T-helper 1 cell (primary cell): ENCODE measurements at places on chromosomes 7 and 10.

DNA sequence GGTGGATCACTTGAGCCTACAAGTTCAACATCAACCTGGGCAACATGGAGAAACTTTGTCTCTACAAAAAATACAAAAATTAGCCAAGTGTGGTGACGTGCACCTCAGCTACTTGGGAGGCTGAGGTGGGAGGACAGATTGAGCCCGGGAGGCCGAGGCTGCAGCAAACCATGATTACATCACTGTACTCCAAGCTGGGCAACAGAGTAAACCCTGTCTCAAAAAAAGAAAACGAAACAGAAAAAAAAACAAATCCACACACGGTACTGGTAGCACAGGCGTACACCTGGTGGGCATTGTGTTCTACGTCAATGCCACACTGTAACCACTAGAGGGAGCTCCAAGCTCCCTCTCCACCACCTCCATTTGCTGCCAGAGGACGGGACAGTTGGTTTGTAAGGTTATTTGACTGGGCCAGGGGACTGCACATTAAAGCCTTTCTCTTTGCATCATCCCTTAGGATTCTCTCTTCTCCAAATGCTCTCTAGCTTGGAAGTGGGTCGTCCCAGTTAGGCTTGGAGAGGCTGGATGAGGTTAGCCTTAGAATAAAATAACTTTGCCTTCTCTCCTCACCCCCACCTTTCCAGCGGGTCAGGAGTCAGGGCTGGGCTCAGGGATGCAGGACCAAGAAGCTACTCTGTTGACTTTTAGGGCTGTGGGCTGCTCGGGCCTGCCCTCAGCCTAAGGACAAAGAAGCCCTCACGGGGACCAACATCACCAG, 130.8 kb downstream of the SORBS1 start:
- peak; percentile 21 for DNase-seq

DNA sequence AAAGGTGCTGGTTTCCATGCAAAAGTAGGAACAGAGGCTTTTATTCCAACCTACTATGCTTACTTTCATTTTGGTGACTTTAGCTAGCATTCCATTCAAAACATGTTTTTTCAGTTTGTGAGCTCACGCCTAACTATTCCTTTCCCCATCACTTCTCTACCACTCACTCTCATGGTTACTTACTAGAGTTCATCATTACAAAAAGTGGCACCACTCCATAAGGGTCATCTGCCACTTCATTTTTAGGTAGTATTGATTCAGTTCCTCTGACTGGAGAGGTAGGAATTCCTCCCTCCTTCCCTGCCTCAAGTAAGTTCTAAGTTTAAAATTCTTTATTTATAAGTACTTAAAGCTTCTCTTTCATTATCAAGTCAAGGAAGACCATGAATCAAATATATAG, 543.1 kb downstream of the HTR7 start:
- no peak for DNase-seq

DNA sequence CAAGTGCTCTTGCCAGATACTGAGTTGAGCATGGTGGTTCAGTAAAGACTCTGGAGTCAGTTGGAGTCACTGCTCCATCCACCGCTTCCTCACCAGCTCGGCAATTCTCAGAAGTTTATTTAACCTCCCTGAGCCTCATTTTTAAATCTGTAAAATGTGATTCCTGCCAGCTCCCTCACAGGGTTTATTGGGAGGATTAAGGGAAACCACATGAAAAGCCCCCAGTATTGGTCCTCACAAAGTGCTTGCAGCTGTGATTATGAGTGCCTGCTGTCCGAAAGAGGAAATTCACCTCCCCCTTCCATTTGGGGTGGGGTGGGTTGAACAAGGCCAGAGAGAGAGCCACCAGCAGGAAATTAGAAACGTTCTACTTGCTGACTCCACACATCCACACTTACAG, 99.0 kb downstream of the AOAH start:
- DNase-seq, result no peak

DNA sequence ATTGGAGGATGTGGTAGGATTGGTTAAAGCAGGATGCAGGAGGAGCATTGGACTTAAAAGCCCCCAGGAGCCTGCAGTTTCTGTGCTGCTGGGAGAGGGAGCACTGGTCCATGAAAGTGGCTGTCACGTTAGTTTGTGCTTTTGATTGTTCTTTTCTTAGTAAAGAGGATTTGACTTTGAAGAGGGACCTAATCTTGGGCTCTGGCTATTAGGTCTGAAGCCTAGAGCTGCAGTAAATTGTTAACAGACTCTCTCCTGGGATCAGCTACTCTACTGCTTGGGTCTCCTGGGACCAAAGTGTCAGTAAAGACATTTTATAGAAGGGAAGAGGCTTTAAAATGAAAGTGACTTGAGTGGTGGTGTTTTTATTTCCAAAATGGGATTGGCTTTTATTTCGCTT, 3.7 kb downstream of the ZFYVE27 start:
- DNase-seq, result no peak

GRCh38 chr7:94067047-94067446, 62.9 kb upstream of the BET1 start:
- DNase-seq, result no peak

GRCh38 chr7:29557954-29558353, 5.7 kb upstream of the PRR15 start:
- no peak for DNase-seq

- DNase-seq, result no peak
These were observed 11.8 kb downstream of the MMRN2 start for GRCh38 chr10:86945361-86946212.

GRCh38 chr10:84406561-84406960, 78.2 kb downstream of the CCSER2 start:
- no peak for DNase-seq

DNA sequence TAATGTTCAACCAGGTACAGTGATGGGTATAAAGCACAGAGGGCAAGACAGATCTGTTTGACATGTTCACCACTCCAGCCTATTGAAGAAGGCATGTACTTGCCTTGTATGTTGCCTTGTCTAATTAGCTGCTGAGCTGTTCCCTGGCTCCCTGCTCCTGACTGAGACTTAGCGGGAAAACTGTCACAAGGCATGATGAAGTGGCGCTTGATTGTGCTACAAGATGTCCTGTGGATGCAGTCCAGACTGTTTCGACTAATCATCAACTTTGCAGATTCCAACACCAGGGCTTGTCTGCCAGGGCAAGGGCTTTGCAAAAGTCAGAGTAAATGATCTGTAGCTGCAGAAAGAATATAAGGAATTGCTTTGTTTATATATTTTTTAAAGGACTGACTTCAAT, 136.2 kb upstream of the NRBF2 start:
- no peak for DNase-seq

- DNase-seq, result no peak
These were observed 159.5 kb downstream of the GPAM start for GRCh38 chr10:112024079-112024478.

DNA sequence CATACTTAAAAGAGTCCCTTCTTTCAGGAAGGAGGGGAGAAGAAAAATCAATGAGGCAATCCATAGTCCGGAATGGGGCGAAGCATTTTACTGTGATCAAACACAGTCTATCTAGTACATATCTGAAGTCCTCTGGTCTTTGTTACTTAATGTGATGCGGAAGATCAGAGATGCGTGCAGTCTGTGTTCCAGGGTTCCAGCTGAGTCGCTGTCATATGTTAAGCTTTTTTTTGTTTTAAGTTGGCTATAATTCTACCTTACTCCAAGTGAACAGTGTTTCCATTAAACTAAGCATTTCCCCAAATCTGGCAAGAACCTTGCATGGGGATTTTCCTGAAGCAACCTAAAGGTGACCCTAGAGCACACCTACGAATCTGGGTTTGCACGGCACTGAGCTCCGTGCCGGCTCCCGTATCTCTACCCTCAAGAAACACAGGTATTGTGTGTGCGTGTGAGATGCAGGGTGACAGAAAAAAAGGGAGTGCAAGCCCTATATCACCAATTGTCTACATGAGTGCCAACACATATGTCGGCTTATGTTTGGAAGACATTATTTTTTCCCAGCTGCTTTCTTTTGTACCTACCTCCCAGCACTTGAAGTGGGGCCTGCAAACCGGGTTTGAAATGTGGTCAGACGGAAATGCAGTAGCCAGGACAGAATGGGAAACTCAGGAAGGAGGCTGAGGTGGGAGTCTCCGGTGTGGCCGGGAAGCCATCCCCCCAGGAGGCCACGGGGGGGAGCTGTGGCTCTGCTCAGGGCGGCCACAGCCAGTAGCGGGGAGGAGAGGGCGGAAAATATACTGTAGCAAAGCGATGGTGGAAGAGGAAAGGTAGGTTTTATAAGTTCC, 435.8 kb upstream of the MGMT start:
- DNase-seq, result peak; percentile 40

DNA sequence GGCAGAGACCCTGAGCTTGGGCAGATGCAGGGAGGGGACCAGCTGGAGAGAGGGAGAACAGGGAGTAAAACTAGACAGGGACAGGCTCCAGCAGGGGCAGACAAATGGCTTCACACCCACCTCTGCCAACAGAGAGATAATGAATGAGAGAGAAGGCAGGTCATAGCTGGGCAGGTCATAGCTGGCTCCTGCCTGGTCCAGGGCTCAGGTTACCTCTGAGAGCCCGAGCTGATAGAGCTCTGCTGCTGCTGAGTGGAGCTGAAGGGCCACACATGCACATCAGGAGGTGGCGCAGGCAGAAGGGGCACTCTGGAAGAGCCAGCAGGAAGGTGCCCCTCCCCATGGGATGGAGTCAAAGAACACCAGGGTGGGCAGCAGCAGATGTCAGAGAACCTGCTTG, 154.2 kb downstream of the GFRA1 start:
- no peak for DNase-seq

GRCh38 chr7:12162415-12163113, 48.5 kb upstream of the TMEM106B start:
- no peak for DNase-seq

DNA sequence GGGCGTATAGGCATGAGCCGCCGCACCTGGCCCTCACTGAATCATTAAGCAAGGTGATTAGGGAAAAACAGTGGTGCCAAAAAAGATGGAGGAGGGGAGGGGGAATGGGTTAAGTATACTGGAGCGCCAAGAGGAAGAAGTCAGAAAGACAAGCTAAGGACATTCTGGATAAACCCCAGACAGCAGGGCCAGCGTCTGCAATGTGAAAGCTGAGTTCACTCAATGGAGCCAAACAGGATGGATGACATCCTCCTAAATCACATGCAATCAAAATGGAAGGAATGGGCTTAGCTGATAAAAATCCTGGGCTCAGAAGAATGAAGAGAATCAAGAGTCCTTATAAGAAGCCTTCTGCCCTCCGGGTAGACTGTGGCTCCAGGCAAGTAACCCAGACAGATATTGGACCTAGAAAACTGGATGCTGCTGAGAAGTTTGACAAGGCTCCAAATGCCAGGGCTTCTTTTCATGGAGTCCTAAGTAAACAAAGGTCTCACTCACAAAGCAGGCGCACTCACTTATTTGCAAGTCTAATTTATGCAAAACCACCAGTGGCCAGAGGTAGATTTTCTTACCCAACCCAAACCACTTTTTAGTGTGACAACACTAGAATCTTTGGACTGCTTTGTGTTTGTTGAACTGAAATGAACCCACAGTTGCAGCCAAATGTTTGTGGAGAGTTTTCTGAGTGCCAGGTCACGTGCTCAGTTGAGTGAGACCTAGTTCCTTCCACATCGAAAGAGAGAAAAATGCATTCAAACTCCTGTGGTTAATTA, 519.1 kb upstream of the AUTS2 start:
- DNase-seq, result no peak

- DNase-seq, result no peak
These were observed 462 bp upstream of the CISD1 start for GRCh38 chr10:58268454-58268945.

- DNase-seq, result no peak
These were observed 9.9 kb downstream of the PRKAG2 start for GRCh38 chr7:151866761-151867655.

- DNase-seq, result no peak
These were observed 133.7 kb downstream of the SNX13 start for GRCh38 chr7:17806631-17807030.

- no peak for DNase-seq
These were observed 9.2 kb upstream of the UNC5B start for GRCh38 chr10:71203124-71203523.

GRCh38 chr7:69735582-69735981, 137.3 kb downstream of the AUTS2 start:
- no peak for DNase-seq

DNA sequence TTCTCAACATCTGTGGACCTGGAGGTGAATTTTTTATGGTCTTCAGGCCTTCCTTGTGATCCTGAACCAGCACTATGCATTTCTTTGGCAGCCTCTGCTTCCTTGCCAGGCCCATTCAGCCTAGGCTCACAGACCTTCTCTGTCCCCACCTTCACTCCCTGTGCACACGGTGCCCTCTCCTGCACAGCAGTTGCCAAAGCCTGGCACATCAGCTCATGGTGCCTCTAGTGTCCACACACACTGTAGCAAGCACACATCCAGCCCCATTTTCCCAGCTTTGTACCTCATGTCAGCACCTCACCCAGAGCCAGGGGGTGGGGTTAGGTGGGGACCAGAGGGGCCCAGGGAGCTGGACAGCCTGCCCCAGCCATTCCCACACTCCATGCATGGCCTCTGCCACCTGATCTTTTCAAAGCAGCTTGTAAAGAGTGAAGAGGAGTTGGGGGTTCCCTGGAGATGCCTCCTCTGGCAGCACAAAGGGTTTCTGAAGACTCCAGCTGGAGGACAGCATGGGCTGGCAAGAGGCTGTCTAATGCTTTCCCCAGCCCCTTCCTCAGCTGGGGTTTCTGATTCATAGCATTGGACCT, 57.9 kb upstream of the TMEM72 start:
- DNase-seq, result no peak

DNA sequence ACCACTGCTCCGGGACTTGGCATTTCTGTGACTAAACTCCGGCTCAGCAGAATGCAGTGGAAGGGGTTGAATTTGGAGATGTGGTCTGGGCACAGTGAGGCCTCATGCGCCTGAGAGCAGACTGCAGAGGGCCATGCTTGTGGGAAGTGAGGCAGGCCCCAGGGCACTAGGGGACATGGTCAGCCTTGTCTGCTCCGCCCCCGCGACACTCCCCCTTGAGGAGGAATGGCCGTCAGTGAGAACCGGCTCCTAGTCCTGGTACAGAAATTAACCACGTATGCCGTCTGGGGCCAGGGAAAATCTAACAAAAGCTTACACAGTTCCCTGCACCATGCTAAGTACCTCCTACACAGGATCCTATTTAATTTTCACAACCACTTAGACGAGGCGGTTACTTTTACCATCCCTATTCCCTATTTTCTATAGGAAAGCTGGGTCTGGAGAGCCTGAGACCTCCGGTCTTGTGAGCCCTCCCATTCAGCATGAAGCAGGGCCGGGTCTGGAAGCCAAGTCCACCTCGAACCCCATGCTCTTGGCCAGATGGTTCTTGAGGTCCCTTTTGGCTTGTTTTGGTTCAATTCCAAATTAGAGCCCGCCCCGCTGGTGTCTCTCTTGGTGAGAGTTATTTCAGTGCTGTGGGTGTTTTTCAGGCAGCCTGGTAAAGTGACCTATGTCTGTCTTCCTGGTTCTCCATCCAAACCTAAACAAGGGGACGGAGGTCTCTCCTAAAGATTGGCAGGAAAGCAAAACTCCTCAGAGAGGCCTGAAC, 87.7 kb upstream of the PITRM1 start:
- no peak for DNase-seq

- no peak for DNase-seq
These were observed 21.2 kb downstream of the RHEB start for GRCh38 chr7:151498495-151498894.

GRCh38 chr7:129667116-129667515, 55.6 kb downstream of the NRF1 start:
- no peak for DNase-seq
